Tibial artery (tissue), 4 donors: ENCODE measurements at places on chromosomes 7 and 10.
A peak's percentile ranks its signal among the peaks of the same experiment; 100 is the strongest.

DNA sequence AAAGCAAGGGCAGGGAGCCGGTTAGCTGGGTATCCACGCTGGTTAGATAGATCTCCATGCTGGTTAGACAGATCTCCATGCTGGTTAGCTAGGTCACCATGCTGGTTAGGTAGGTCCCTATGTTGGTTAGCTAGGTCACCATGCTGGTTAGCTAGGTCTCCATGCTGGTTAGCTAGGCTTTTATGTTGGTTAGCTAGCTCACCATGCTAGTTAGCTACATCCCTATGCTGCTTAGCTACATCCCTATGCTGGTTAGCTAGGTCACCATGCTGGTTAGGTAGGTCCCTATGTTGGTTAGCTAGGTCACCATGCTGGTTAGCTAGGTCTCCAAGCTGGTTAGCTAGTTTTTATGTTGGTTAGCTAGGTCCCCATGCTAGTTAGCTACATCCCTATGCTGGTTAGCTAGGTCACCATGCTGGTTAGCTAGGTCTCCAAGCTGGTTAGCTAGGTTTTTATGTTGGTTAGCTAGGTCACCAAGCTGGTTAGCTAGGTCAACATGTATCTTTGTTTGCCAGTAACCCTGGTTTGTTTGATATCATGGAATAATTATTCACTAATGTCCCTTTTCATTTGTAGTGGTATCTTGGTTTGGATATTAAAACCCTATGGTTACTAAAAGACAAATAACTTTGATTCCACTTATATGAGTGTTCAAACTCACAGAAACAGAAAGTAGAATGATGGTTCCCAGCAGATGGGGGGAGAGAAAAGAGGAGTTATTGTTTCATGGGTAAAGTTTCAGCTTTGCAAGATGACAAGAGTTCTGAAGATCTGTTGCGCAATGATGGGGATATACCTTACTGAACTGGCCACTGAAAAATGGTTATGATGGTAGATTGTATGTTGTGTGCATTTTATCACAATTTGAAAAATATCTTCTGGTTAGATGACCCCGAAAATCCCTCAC lies 136.2 kb downstream of the PRPF18 start:
- no peak for DNase-seq

- no peak for DNase-seq
Measured at GRCh38 chr7:139650429-139651100, 127.1 kb downstream of the CLEC2L start.

GRCh38 chr7:40057292-40057691 lies 77.1 kb downstream of the MPLKIP start:
- no peak for DNase-seq

DNA sequence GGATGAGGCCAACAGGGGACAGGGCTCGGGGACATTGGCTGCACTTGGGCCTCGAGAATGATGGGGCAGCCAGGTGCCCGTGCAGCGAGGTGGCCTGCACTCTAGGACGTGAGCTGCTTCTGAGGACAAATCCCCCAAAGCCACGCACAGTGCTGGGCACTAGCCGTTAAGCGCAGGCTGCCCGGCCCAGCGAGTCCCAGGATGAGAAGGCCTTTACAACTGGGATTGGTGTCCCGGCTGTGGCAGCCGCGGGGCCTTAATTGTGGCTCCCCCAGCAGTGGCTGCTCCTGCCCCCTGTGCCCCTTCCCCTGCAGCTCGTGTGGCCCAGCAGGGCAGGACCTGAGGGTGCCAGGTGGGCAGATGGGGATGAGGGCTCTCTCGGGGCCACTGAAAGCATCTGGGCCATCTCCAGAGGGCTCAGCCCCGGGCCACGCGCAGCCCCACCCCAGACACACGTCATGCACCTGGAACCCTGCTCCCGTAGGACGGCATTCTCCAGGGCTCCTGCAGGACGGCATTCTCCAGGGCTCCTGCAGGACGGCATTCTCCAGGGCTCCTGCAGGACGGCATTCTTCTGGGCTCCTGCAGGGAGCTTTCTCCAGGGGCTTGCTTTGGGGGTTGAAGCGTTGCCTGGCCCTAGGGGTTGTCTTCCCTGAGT lies 6.6 kb downstream of the PWWP2B start:
- no peak for DNase-seq

GRCh38 chr7:5594616-5595544 lies 171.2 kb upstream of the TNRC18 start:
- no peak for DNase-seq

DNA sequence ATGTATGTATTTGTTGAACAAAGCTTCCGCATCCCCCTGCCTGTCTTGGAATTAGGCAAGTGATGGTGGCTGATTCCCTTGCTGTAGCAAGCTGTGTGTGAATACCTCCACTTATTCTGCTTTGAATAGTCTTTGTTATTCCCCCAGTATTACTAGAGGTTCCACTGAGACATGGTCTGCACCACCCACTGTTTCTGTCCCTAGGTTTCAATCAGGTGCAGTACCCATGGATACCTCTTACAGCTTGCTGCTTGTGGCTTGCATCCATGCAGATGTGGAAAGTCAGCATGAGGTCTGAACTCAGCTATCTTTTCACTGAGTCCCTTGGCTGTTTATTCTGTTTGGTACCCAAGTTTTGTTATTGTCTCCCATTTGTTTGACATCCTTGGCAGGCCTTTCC lies 447.4 kb downstream of the GRM8 start:
- no peak for DNase-seq

DNA sequence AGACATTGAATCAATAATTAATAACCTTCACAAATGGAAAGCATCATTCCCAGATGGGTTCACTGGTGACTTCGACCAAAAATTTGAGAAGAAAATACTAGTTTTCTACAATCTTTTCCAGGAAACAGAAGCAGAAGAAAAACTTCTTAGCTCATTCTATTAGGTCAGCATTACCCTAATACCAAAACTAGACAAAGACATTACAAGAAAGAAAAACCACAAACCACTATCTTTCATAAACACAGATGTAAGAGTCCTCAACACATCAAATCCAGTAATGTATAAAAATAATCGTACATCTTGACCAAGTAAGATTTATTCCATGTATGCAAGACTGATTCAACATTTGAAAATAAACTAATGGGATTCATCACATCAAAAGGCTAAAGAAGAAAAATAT lies 64.0 kb upstream of the CDK1 start:
- DNase-seq = no peak

DNA sequence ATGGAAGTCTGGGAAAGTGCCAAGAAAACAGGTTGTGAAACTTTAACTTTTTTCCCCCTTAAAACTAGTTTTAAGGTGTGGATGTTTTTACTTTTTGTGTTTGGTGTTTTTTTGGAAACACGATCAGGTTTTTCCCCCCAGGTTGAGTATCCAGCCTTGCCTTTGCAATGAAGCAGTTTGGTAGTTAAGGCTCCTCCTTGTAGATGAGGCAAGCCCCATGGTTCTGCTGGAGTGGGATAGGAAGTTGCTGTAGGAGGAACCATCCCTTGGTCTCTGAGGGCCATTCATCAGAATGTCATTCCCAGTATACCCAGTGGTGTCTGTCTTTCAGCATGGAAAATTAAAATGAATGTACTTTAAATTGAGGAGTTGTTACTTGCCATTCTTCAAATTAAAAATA lies 2.7 kb downstream of the CUL1 start:
- no peak for DNase-seq

GRCh38 chr7:104971290-104972071 lies 42.5 kb upstream of the KMT2E start:
- peak; percentile 81 for DNase-seq

- no peak for DNase-seq
Measured at GRCh38 chr10:106987362-106987761, 177.1 kb downstream of the SORCS1 start.

- DNase-seq = no peak
Measured at GRCh38 chr7:155467846-155468784, 10.2 kb downstream of the EN2 start.

- DNase-seq = no peak
Measured at GRCh38 chr7:131235489-131236317, 92.0 kb upstream of the MKLN1 start.

DNA sequence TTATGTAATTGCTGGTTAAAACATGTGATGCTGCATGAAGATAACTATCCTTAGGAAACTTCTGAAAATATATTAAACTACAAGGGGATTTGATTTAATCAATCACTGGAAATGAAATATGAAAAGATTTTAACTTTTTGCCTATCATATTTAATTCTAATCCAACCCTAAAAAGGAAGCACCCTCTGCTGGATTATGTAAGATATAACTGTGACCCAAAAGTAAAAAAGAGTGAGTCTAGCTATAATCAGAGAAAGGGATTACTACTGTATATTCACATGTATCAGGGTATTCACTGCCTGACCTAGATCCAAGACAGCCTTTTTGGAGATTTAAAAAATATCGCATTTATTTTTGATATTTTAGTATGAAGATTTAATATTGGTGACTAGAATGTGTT lies 295.5 kb downstream of the MDFIC start:
- DNase-seq = no peak

DNA sequence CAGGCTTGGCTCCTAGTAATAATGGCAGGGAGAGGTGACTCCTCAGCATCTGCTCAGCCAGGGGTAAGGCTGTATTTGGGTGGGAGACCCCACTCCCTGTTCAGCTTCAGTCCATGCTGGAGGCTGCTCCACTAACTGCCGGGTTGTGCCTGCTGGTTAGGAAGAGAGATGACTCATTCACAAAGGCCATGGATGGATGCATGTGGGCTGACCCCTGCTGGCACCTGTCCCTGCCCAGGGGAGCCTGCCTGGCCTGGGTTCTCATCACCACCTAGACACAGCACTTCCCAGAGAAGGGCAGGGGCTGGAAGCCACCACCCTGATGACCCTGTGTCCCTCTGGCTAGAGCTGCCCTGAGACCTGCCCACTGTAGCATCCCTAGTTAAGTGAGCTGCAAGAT lies 59.0 kb downstream of the VSTM4 start:
- no peak for DNase-seq

DNA sequence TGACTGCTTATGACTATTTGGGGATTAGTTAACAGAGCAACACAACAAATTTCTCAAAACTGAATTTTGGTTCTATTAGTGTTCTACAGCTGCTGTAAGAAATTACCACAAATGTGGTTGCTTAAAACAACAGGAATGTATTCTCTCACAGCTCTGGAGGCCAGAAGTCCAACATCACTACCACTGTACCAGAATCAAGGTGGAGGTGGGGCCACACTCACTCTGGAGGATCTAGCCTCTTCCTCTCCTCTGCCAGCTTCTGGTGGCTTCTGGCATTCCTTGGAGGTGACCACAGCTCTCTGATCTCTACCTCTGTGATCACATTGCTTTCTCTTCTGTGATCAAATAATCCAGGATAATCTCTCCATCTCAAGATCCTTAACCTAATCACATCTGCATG lies 194.7 kb upstream of the BMPER start:
- no peak for DNase-seq

- DNase-seq = no peak
Measured at GRCh38 chr7:116324582-116324981, 114.2 kb downstream of the TES start.

DNA sequence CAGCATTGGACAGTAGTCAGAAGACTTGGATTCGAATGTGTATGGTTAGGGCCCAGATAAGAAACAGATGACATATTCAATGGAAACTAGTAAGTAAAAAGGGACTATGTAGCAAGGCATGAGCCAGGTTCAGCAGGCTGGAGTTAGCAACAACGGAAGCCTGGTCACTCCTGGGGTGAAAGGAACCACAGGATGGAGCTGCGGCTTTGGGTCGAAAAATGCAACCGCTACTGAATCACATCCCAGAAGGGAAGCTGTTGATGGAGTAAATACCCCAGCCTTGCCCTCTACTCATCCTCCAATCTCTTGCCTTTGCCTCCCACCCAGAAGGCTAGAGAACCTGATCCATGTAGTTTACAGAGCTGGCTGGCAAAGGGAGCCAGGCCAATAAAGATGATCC lies 37.5 kb upstream of the EGR2 start:
- no peak for DNase-seq

GRCh38 chr10:27388761-27389399 lies 115.2 kb upstream of the RAB18 start:
- DNase-seq = peak; percentile 35

DNA sequence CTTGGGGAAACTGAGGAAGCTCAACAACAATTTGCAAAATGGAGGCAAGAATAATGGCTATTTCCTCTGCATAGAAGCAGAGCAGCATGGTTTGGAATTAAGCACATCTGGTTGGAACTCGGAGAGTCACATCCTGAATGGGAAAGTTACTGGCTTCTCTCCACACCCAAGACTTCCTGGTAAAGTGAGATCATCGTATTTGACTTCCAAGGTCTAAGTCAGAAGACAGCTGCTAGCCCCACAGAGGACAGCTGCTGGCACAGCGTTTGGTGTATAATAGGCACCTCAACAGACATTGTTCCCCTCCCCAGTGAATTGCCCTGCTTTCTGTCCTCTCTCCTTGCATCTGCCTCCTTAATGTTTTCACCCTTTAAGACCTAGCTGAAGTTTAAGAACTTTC lies 37.0 kb upstream of the NRF1 start:
- DNase-seq = no peak

- DNase-seq = no peak
Measured at GRCh38 chr10:95404864-95405263, 114.1 kb upstream of the PDLIM1 start.

- no peak for DNase-seq
Measured at GRCh38 chr10:13450069-13450468, 78.7 kb downstream of the BEND7 start.

GRCh38 chr7:44469461-44470134 lies 20.9 kb downstream of the NUDCD3 start:
- DNase-seq = no peak

DNA sequence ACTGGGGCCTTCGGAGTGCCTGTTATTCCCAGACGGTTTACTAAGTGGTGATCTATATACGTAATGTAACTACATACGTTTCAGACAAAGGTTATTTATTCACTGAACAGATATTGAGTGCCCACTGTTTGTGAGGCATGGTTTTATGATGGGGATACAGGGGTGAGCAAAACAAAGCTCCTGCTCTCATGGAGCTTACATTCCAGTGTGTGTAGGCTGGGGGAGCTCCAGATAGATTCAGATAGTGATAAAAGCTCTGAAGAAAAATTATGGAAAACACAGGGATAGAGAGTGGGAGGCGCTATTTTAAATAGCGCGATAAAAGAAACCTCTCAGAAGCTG lies 466 bp upstream of the DNAJB12 start:
- DNase-seq = no peak

GRCh38 chr10:92690211-92690914 lies 608 bp downstream of the HHEX start:
- DNase-seq = peak; percentile 28

DNA sequence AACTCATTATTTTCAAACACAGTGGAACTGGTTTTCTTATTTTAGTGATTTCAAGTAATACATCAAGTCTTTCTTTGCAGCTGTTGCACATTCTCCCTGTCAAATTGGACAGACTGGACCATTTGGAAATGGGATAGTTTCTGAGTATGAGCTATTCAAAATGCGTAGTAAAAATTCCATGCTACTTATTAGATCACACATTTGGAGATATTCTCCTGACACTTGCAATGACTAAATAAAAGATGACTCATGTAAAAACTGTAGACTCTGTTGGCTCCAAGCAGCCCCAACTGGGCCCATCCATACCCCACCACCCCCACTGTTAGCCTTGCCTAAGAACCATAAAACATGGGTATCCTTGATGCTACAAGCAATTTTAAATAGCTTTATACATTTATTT lies 25.9 kb upstream of the BICC1 start:
- no peak for DNase-seq

GRCh38 chr10:67492317-67493019 lies 203.5 kb downstream of the CTNNA3 start:
- DNase-seq = no peak
